ENCODE measurements at places on chromosomes 16 and 17. TPM values are rescaled to one million over a fixed set of nuclear protein-coding genes. Genes with fewer than 3 reads are reported as not detected.

CLDN7 gene
- total RNA-seq = 2.7 TPM

SOX15 gene
- total RNA-seq = 0.11 TPM

SYT17 gene
- total RNA-seq = 0.13 TPM

HOXB5 gene
- not detected for total RNA-seq

MYH2 gene
- total RNA-seq = not detected

IGF2BP1 gene
- 0.97 TPM for total RNA-seq

TOM1L2 gene
- total RNA-seq = 60.2 TPM

CCL23 gene
- total RNA-seq = not detected

AIPL1 gene
- 0.13 TPM for total RNA-seq

C16orf90 gene
- total RNA-seq = not detected

ATXN2L gene
- 40.0 TPM for total RNA-seq

KRT39 gene
- total RNA-seq = not detected

ZNF830 gene
- 11.0 TPM for total RNA-seq

HAP1 gene
- 0.11 TPM for total RNA-seq

RBFOX1 gene
- total RNA-seq = not detected

PLLP gene
- total RNA-seq = under 0.01 TPM

SCIMP gene
- total RNA-seq = not detected

KRT24 gene
- not detected for total RNA-seq

SSTR5 gene
- 0.32 TPM for total RNA-seq

ZP2 gene
- total RNA-seq = not detected

OTOP2 gene
- total RNA-seq = not detected

HAS3 gene
- total RNA-seq = 12.3 TPM

SLC16A11 gene
- total RNA-seq = not detected

DLX3 gene
- total RNA-seq = 6.5 TPM

SNAI3 gene
- not detected for total RNA-seq

SDR42E2 gene
- total RNA-seq = not detected

GRB7 gene
- 0.78 TPM for total RNA-seq

ABAT gene
- 9.1 TPM for total RNA-seq

EVPL gene
- total RNA-seq = 0.11 TPM

GNG13 gene
- total RNA-seq = not detected

CACNG1 gene
- not detected for total RNA-seq

PMFBP1 gene
- total RNA-seq = under 0.01 TPM

PIK3R5 gene
- not detected for total RNA-seq

KRT9 gene
- total RNA-seq = not detected

All from articular chondrocyte of knee joint (primary cell).